ENCODE measurements at places on chromosomes 4 and X. TPM values are rescaled to one million over a fixed set of nuclear protein-coding genes. Genes with fewer than 3 reads are reported as not detected.
A peak's percentile ranks its signal among the peaks of the same experiment; 100 is the strongest.

DNA sequence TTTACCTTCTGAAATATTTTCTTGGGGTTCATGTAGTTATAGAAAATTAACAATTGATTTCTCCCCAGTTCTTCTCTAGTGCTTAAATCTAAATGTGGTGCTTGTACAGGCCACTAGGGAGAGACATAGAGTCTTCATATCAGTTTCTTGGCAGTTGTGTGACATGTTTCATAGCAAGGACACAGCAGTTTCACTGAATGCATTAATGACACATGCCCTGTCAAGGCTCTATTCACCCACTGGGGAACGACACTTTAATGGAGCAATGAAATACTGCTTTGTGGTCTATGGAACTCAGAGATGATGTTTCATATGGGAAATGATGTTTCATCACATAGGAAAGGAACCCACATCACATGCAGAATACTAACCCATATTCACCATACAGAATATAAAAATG is 2.8 kb downstream of the VEGFC start:
- H3K27ac ChIP-seq, result no peak overlapping the region
- no peak overlapping the region for H3K4me3 ChIP-seq
- no peaks in the 10 kb centered on the region for H3K27me3 ChIP-seq

HTN3 gene
- not detected for total RNA-seq

- H3K27me3 ChIP-seq, result no peaks in the 10 kb centered on the region
- H3K36me3 ChIP-seq, result no peaks in the 10 kb centered on the region
- no peak for DNase-seq
- H3K4me3 ChIP-seq, result no peak overlapping the region
- H3K27ac ChIP-seq, result no peak overlapping the region
Measured at GRCh38 chr4:115149106-115149505, 35.7 kb upstream of the NDST4 start.

CXorf66 gene
- total RNA-seq, result not detected

HOPX gene
- total RNA-seq, result 4.8 TPM

FAM9C gene
- not detected for total RNA-seq

PPBP gene
- total RNA-seq, result 1.3 TPM

OTC gene
- total RNA-seq, result 0.29 TPM

PCDH7 gene
- 14.4 TPM for total RNA-seq

SYNPO2 gene
- 90.1 TPM for total RNA-seq

- peaks cover 8% of the 10 kb centered on the region for H3K4me1 ChIP-seq
- H3K27me3 ChIP-seq, result no peaks in the 10 kb centered on the region
- H3K27ac ChIP-seq, result peak overlapping the region; percentile 100
- no peaks in the 10 kb centered on the region for H3K36me3 ChIP-seq
Measured at GRCh38 chrX:153974726-153975286, 2.3 kb downstream of the TMEM187 start.

- H3K36me3 ChIP-seq, result no peaks in the 10 kb centered on the region
- no peak overlapping the region for H3K4me3 ChIP-seq
- peaks cover 7% of the 10 kb centered on the region for H3K4me1 ChIP-seq
- DNase-seq, result no peak
Measured at GRCh38 chrX:72271812-72272211, 5.2 kb downstream of the RPS4X start.

GRCh38 chr4:47530801-47531200 is 45.7 kb downstream of the ATP10D start:
- H3K27me3 ChIP-seq, result no peaks in the 10 kb centered on the region
- H3K4me1 ChIP-seq, result no peaks in the 10 kb centered on the region
- DNase-seq, result no peak
- H3K36me3 ChIP-seq, result peaks cover 3% of the 10 kb centered on the region
- H3K27ac ChIP-seq, result peak overlapping the region; percentile 15

- no peak overlapping the region for H3K4me3 ChIP-seq
- no peaks in the 10 kb centered on the region for H3K27me3 ChIP-seq
- no peak overlapping the region for H3K27ac ChIP-seq
Measured at GRCh38 chr4:7074426-7074825, 6.6 kb upstream of the GRPEL1 start.

DNA sequence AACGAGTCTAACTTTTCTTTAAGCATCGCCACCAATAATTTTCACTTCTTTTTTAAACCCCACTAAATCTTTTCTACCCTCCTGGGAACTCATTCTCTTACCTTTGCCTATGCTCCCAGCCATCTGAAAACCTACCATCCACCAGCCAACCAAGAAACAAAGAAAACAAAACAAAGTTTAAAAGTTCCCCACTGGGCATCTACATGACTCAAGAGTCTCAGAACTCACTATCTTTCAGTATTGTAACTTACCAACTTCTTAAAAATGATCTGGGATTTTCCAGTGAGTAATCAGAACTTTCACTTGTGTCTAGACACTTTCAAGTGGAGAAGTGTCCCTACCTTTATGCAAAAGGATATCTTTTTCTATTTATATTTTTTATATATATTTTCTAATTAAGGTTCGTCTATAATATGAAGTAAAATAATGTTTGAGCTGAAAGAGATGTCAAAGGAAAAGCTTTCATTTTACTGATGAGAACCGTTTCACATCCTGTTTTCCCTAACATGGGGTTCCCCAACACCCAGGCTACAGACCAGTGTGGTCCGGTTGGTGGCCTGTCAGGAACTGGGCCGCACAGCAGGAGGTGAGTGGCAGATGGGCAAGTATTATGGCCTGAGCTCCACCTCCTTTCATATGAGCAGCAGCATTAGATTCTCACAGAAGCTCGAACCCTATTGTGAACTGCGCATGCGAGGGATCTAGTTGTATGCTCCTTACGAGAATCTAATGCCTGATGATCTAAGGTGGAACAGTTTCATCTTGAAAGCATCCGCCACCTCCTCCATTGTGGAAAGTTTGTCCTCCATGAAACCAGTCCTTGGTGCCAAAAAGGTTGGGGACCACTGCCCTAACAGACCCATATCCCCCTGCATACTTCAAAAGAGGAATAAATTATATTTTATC is 9.8 kb upstream of the TIGD2 start:
- H3K4me1 ChIP-seq, result no peaks in the 10 kb centered on the region
- H3K36me3 ChIP-seq, result no peaks in the 10 kb centered on the region
- no peak for DNase-seq
- H3K27me3 ChIP-seq, result no peaks in the 10 kb centered on the region
- no peak overlapping the region for H3K27ac ChIP-seq
- H3K4me3 ChIP-seq, result no peak overlapping the region

GRCh38 chr4:144298519-144298918 is 158.0 kb upstream of the GYPA start:
- H3K4me1 ChIP-seq, result no peaks in the 10 kb centered on the region
- H3K27ac ChIP-seq, result no peak overlapping the region
- H3K36me3 ChIP-seq, result no peaks in the 10 kb centered on the region
- DNase-seq, result no peak
- H3K27me3 ChIP-seq, result no peaks in the 10 kb centered on the region

- DNase-seq, result no peak
- no peaks in the 10 kb centered on the region for H3K4me1 ChIP-seq
- H3K36me3 ChIP-seq, result no peaks in the 10 kb centered on the region
- H3K27me3 ChIP-seq, result no peaks in the 10 kb centered on the region
- H3K4me3 ChIP-seq, result no peak overlapping the region
Measured at GRCh38 chr4:79237851-79238250, 88.0 kb downstream of the NAA11 start.

DNA sequence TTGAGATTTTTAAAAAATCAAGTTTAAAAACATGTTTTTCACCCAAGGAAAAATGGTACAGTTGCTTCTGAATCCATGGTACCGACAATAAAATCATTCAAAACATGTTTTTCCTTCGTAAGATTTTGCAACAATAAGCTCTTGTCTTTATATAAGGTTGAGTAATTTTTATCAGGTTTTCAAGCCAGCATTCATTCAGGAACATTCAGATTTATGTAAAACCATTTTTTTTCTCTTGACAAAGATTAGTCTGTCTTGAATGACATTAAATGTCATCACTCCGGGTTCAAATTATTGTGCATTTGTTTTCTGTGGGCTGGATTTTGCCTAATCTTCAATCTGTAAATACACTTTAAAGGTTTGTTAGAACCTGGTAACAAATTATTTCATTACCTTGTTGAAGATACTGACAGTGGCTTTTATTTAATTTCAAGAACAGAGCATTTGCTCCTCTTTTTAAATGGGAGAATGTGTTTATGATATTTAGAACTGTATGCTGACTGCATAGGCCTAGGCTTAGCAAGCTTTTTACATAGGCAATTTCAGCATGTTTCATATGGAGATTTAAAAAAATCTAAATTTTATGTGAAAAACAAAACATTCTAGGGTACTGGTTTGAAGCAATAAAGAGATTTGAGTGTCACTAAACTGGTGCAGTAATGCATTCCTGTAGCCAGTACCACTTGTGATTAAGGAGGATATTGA is 336.4 kb upstream of the HAND2 start:
- H3K36me3 ChIP-seq, result no peaks in the 10 kb centered on the region
- H3K4me1 ChIP-seq, result no peaks in the 10 kb centered on the region
- no peak for DNase-seq
- no peaks in the 10 kb centered on the region for H3K27me3 ChIP-seq
- no peak overlapping the region for H3K27ac ChIP-seq

DNA sequence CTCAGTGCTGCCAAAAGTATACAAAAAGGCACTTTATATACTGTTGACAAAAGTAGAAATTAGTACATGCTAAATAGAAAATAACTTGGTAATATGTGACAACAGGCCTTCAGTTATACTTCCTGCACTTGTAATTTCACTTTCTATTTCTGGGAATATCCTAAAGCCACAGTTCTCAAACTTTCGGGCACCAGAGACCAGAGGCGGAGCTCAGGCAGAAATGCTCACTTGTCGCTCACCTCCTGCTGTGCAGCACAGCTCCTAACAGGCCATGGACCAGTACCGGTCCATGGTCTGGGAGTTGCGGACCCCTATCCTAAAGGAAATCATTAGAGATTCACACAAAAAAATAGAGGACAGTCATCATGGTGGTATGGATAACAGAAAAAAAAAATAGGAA is 25.7 kb downstream of the ACSL4 start:
- no peak overlapping the region for H3K27ac ChIP-seq
- H3K4me3 ChIP-seq, result no peak overlapping the region
- no peak for DNase-seq
- peaks cover 23% of the 10 kb centered on the region for H3K27me3 ChIP-seq

GRCh38 chr4:123406872-123407271 is 10.3 kb downstream of the SPRY1 start:
- peak overlapping the region; percentile 54 for H3K27ac ChIP-seq
- H3K4me1 ChIP-seq, result no peaks in the 10 kb centered on the region
- no peak overlapping the region for H3K4me3 ChIP-seq
- H3K27me3 ChIP-seq, result no peaks in the 10 kb centered on the region

GRCh38 chr4:62293551-62293950 is 1093.4 kb downstream of the ADGRL3 start:
- H3K27me3 ChIP-seq, result no peaks in the 10 kb centered on the region
- no peak for DNase-seq
- H3K4me1 ChIP-seq, result no peaks in the 10 kb centered on the region
- no peak overlapping the region for H3K4me3 ChIP-seq

UGT2B11 gene
- not detected for total RNA-seq

- H3K27me3 ChIP-seq, result no peaks in the 10 kb centered on the region
- no peaks in the 10 kb centered on the region for H3K36me3 ChIP-seq
- H3K4me3 ChIP-seq, result no peak overlapping the region
Measured at GRCh38 chr4:184361443-184361842, 112.9 kb downstream of the IRF2 start.

HSD17B13 gene
- 0.59 TPM for total RNA-seq

SLC16A2 gene
- 4.8 TPM for total RNA-seq

- no peaks in the 10 kb centered on the region for H3K4me1 ChIP-seq
- no peaks in the 10 kb centered on the region for H3K27me3 ChIP-seq
- no peak overlapping the region for H3K27ac ChIP-seq
- no peak for DNase-seq
- no peaks in the 10 kb centered on the region for H3K36me3 ChIP-seq
Measured at GRCh38 chrX:2903366-2903765, 25.8 kb downstream of the ARSD start.

DNA sequence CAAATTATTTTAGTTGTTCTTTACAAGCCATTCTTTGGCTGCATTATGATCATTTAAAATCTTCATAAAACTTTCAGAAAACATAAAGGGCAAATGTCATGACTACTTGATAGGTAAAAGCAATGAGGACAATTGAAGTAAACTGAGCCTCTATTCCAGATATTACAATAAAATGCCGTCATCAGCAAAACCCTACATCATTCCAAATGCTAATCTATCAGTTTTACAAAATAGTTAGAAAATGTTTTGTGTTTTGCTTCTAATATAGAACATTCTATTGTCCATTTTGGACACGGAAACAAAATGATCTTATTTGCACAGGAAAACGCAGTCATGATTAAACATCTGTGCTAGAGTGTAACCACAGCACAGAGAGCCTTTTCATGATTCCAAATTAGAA is 1330.6 kb upstream of the ADGRL3 start:
- H3K4me3 ChIP-seq, result no peak overlapping the region
- H3K27ac ChIP-seq, result no peak overlapping the region
- H3K36me3 ChIP-seq, result no peaks in the 10 kb centered on the region
- no peak for DNase-seq

GRCh38 chr4:164252286-164252685 is 501.6 kb upstream of the SMIM31 start:
- no peak overlapping the region for H3K27ac ChIP-seq
- no peaks in the 10 kb centered on the region for H3K36me3 ChIP-seq
- no peaks in the 10 kb centered on the region for H3K4me1 ChIP-seq

DNA sequence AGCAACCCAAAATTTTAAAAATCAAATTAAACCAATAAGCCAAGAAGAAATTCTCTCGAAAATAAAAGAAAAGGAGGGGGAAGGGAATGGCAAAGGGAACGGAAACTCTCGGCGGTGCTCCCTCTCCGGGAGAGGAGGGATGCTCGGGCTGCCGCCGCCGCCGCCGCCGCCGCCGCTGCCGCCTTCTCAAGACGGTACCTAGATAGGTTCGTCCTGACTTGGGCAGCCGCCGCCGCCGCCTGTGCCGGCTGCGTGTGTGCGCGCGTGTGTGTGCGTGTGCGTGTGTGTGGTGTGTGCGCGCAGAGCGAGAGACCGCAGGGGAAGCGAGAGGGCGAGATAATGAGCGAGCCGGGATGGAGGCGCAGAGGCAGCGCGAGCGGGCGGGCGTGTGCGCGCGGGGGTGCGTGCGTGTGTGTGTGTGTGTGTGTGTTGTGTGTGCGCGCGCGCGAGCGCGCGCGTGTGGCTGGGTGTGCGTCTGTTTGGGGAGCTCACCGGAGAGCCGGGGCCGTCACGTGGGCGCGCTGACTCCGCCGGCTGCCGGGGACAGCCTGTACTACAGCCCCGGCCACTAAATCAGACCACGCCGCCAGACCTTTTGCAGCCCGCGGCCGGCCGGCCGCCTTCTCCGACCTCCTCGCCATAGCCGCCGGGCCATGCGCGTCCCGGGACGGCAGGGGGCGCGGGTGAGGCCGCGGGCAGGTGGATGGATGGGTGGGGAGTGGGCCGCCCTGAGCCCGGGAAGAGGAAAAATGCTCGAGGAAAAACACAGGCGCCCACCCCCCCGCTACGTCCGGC is 111.6 kb downstream of the DHX15 start:
- H3K36me3 ChIP-seq, result no peaks in the 10 kb centered on the region
- peak overlapping the region; percentile 52 for H3K27ac ChIP-seq
- peaks cover 12% of the 10 kb centered on the region for H3K4me1 ChIP-seq
- peak; percentile 58 for DNase-seq
- H3K4me3 ChIP-seq, result peak overlapping the region; percentile 69
